ENCODE measurements at places on chromosomes 2 and 18.
A peak's percentile ranks its signal among the peaks of the same experiment; 100 is the strongest.

DNA sequence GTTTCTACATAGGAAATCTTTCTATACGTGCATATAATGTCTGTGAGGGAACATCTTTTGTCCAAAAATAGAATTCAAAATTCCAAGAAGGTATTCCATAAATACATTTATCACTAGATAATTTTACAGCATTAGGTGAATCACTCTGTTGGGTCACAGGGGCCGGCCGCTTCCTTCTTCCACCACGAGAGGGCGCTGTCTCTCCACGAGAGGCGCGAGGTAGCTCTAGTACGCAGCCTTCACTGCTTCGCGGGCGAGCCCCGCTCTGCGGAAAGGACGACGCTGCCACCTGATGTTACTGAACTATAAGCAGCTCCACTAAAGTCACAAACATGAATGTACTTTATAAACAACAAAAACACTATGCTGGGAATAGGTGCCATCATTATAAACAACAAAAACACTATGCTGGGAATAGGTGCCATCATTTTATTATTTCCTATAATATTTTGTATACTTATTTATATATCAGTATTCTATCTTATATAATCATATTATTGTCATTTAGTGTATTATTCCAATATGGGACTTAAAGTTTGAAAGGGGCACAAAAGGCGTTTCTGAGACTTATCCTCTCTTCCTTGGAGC is 69.4 kb upstream of the REV1 start:
- peak; percentile 83 for DNase-seq

GRCh38 chr2:109352898-109353689 is 224.1 kb downstream of the SH3RF3 start:
- DNase-seq = no peak

DNA sequence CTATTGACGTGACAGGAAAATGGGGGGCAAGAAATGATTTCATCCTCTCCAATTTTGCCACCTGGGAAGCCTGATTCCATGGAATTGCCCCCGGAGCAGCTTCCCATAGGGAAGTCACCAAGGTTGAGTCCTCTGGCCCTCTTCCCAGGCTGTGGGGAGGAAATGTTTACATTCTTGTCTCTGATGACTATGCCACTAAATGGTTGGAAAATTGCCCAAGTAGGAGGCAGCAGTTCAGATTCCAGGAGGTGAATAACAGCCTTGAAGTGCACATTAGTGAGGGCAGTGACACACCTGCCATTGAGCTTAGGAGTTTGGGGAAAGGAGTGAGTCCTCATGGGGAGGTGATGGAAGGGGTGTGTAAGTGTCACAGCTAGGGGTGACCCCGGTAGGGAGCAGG is 449.2 kb upstream of the DCC start:
- DNase-seq = no peak

- peak; percentile 15 for DNase-seq
These were observed 44.2 kb downstream of the WDPCP start for GRCh38 chr2:63544017-63544627.

- peak; percentile 21 for DNase-seq
These were observed 105.9 kb downstream of the SRBD1 start for GRCh38 chr2:45505138-45505537.

- DNase-seq = peak; percentile 72
These were observed 81.4 kb upstream of the CABLES1 start for GRCh38 chr18:23053776-23054457.

DNA sequence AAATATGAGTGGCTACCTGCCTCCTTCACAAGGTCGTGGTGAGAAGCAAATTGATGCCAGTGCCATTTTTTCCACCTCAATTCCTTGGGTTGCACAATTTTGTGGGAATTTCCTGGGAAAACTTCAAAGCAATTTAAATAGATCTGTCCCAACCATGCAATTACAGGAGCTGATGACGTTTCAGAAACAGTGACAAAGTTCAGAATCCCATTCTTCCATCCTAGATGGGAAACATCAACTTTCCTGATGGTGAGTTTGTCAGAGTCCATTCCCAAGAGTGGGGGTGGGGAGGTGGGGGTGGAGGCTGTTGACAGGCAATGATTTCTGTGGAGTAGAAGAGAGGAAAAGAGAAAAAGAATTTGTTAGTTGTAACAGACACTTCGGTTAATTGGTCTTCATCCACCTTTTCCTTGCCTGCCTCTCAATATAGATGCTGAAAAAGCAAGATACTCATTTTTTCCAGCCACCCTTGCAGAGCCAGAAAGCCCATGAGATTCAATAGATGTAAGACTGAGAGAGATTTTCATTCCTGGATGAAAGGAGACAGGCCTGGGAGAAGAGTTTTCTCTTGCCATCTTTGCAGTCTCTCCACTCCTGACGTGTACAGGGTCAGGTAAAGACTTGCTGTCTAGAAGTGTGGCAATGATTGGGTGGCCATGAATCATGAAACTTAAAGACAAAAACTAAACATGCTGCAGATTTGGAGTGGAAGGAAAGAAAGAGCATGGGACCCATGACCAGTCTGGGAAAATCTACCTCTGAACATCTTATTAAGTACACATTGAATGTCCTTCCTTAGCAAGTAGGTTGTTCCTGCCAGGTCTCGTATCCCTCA is 47.3 kb downstream of the SOCS6 start:
- DNase-seq = no peak

GRCh38 chr2:37786854-37787253 is 115.4 kb upstream of the CDC42EP3 start:
- DNase-seq = no peak

- no peak for DNase-seq
These were observed 276.7 kb downstream of the ZNF407 start for GRCh38 chr18:74874351-74874750.

DNA sequence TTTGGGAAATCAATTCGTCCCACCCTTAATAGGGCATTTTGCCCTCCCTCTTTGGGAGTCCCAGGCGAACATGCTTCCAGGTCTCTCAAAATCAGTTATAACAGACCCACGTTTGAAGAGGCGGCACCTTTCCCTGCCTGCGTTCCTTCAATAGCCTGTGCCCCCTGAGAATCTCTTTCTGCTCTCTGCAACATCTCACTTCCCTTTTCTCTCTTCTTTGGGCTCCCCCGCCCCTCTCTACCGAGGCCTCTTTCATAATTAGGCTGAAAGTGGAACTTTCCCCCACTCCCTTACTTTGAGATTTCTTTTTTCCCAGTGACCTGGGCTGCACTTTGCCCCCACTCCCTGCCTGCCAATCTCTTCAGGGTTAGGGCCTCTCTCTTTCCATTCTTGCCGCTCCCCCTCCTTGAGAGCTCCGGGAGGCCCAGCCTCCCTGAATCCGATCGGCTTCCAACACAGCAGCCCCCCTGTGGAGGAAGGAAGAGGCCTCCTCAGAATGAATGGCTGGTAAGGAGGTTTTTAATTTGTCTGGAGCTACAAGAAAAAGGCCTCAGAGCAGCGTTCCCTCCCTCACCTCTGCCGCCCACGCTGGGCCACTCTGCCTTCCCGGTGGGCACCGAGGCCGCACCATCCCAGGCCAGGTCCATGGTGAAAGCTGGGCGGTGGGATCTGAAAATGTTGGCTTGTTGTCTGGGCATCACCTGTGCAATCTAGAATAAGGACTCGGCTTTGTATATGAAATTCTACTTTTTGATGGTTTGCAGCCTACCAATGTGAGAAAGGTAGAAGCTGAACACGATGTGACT is 162.6 kb upstream of the SIX3 start:
- DNase-seq = no peak

GRCh38 chr2:159035790-159036411 is 67.5 kb downstream of the TANC1 start:
- DNase-seq = peak; percentile 69

- peak; percentile 40 for DNase-seq
These were observed at the start of gene ITM2C for GRCh38 chr2:230864605-230865306. ITM2C (plus strand) TSS chr2:230864942; CDS start chr2:230865026, 84 bp downstream.

- DNase-seq = no peak
These were observed 6.3 kb downstream of the THOC1 start for GRCh38 chr18:261398-262073.

DNA sequence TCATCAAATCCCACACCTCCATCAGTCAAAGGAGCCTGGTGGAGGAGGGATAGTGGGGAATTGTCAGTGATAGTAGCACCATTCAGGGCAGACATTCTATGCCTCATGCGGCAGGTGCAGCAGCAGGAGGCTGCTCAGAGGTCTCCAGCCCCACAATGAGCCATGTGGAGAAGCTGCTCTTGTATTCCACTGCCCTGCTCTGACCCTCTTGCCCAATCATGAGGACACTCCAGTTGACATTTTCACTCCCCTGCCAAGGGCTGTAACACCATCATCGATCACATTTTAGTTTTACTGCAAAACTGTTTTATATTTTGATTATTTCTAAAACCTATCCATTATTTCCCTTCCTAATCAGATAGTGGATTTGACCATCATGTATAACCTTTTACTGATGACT is 487.6 kb upstream of the KLHL29 start:
- DNase-seq = no peak

GRCh38 chr2:240645801-240646175 is 20.5 kb downstream of the GPR35 start:
- DNase-seq = no peak

DNA sequence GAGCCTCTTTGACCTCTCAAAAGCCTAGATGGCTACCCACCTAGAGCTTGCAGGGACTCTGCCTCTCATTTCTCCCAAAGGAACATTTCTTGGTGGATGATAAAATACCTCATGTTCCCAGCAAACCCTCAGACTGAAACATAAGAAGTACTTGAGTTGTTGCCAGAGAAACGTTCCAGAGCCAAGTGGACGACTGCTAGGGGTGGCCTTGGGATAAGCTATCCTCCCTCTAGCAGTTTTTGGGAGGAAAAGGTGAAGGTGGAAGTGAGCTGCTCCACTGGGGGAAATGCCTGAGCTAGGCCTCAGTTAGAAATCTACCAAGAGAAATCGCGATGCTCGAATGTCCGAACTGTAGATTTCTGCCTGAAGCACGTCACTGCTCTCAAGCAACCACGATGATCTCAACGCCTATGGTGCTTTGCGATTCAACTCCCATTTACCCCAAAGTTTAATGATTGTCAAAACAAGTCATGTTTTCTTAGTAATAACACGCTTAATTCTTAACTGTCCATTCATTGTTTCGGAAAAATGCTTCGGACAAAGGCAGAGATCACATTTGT is 91.5 kb downstream of the CCBE1 start:
- no peak for DNase-seq

DNA sequence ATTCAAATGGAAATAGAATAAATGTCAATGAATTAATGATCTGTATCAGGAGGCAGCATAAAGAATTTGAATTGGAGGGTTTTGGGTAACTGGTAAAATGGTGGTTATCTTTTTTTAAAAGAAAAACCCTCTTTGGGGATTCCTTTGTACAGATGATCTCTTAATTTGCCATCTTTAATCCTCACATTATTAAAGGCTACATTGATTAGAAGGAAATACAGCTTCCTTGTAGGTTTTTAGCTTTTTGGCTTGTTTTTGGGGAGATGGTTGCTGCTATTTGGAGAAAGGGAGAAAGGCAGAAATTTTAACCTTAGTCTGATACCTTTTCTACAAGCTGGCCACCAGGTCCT is 600 bp upstream of the MAPRE2 start:
- no peak for DNase-seq

- DNase-seq = no peak
These were observed 232.6 kb downstream of the LRRTM1 start for GRCh38 chr2:80071941-80072340.

GRCh38 chr2:207434306-207434705 is 95.5 kb upstream of the CREB1 start:
- no peak for DNase-seq

GRCh38 chr2:101018934-101019333 is 16.8 kb downstream of the RPL31 start:
- DNase-seq = peak; percentile 43

- no peak for DNase-seq
These were observed 133.7 kb upstream of the MEIS1 start for GRCh38 chr2:66301022-66301766.

DNA sequence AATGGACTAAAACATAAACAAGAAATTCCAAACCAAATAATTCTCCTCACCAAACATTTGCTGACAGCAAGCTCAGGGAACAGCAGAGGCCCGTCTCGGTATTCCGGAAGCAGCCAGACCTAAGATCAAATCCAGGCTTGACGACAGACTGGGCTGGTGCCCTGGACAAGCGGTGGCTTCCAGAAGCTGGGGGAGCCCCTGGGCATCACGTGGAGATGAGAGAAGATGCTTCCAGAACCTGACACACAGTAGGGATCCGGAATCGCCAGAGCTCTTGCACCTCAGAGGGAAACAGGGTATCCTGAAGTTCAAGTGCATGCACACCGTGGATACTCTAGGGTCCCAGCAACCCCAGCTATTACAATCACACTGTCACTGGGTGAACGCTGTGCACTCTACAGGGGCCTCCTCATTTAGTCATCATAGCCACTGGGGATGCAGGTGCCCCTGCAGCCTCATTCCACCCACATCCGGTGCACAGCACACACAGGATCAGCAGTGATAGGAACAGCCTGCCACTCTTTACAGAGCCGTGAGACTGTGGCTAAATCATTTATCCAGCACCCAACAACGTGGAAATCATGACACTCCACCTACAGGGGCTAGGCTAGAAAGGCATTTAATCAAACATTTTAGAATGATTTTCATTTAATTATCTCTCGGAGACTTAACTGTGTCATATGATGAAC is 102.6 kb downstream of the HDAC4 start:
- no peak for DNase-seq

- no peak for DNase-seq
These were observed 110.4 kb downstream of the CYP26B1 start for GRCh38 chr2:72037261-72037666.

GRCh38 chr18:26956863-26957262 is 91.4 kb upstream of the AQP4 start:
- no peak for DNase-seq

DNA sequence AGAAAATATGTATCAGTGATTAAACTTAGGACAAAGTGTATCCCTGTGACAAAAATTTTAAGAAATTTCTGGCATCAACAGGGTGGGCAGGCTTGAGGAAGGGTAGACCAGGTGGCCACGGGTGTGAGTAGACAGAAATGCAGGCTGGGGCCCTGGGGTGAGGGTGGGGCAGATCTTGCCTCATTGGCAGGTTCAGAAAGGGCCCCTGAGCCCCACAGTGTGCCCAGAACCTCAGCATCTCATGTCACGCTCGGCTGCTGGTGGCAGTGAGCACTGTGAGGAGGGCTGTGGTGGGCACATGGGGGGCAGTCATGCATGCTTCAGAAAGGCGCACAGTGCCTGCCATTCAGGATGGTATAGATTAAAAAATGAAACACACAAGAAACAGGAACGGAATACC is 7.6 kb upstream of the ASB18 start:
- no peak for DNase-seq

GRCh38 chr18:8762968-8763367 is 57.6 kb downstream of the MTCL1 start:
- no peak for DNase-seq

GRCh38 chr2:57376985-57377384 is 669.6 kb upstream of the VRK2 start:
- DNase-seq = no peak
